ENCODE measurements at places on chromosomes 7 and 10.
A peak's percentile ranks its signal among the peaks of the same experiment; 100 is the strongest.

- no peak for DNase-seq
Measured at GRCh38 chr7:106768324-106768751, 96.7 kb upstream of the PIK3CG start.

DNA sequence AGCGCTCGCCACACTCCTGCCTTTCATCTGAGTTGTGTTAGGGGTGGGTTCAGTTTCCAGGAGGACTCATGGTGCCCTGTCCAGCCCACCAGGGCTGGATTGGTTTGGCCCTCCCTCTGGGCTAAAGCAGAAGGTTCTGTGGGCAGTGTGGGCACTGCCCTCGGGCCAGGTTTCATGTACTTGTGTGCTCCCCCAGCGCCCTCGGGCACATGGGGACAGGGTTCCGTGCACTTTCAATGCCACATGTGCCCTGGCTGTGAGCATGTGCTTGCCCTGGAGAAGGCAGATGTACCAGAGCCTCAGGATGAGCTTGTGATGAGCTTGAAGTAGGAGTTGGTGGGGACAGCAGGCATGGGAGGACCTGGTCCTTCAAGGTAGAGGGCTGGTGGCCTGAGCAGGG lies 35.6 kb upstream of the ZNF716 start:
- no peak for DNase-seq

DNA sequence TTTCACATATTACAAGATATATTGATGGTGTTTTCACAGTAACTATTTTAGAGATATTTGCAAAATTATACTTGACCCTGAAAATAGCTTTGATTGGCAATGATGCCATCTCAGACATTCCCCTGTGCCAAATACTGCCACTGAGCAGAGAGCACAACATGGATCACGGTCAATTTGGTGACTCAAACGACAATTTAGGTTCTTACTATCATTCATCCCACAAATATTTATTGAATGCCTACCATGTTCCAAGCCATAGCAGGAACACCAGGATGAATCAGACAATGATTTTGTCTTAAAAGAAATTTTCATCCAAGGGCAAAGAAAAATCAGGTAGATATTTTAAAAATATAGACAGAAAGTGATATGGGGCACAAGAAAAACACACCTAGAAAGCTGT lies 153.2 kb upstream of the ADO start:
- DNase-seq: no peak

DNA sequence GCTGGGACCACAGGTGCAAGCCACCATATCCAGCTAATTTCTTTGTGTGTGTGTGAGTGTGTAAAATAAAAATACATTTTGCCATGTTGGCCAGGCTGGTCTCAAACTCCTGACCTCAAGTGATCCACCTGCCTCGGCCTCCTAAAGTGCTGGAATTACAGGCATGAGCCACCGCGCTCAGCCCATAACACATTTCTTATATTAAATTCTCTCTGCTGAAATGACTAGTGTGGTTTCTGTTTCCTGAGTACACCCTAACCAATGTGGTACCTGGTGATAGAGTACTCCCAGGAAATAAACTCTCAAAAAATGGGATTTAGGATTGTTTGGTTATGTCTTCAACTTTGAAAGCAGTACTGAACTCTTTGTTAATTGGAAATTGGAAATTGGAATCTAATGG lies 19.4 kb upstream of the FHIP2A start:
- no peak for DNase-seq

GRCh38 chr10:58919927-58920654 lies 256.4 kb upstream of the PHYHIPL start:
- no peak for DNase-seq

GRCh38 chr10:77208684-77209256 lies 428.8 kb downstream of the KCNMA1 start:
- DNase-seq: no peak

GRCh38 chr7:82335927-82336326 lies 107.7 kb downstream of the CACNA2D1 start:
- DNase-seq: peak; percentile 61

GRCh38 chr10:92213049-92213448 lies 77.8 kb downstream of the CPEB3 start:
- DNase-seq: no peak

DNA sequence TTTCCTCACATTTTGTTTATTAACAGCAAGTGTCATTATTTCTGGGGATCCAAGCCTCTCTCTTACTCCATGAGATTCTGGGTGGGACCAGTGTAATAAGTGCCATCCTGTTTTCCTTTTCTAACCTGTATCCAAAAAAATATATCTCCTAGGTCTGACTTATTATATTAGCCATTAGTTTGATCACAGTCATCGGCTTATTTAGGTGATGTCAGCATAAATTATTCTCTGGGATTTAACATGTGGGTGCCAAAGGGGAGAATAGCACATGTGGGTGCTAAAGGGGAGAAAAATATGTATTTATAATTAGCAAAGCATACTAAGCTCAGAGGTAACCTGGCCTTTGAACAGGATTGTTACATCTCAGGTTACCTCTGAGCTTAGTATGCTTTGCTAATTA lies 293.8 kb upstream of the SEMA3D start:
- no peak for DNase-seq

GRCh38 chr7:65251851-65252620 lies 121.6 kb upstream of the ZNF92 start:
- no peak for DNase-seq

DNA sequence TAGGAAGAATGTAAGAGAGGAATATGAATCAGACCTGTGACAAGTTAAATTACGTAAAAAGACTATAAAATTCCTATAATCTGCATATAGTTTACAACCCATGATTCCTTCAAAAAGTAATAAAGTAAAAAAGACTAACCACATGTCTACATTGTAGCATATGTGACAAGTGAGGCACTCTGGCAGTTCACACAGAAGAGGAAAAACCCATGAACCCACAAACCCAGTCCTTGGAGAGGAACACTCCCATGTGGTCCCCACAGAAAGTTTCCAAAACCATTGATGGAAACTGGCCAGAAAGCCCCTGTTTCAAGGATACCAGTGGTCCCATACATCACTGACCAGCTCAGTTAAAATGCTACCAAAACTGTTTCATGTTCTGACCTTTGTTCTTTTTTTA lies 15.7 kb downstream of the KDM7A start:
- DNase-seq: no peak

GRCh38 chr10:79333513-79333912 lies 13.8 kb upstream of the PPIF start:
- DNase-seq: no peak

DNA sequence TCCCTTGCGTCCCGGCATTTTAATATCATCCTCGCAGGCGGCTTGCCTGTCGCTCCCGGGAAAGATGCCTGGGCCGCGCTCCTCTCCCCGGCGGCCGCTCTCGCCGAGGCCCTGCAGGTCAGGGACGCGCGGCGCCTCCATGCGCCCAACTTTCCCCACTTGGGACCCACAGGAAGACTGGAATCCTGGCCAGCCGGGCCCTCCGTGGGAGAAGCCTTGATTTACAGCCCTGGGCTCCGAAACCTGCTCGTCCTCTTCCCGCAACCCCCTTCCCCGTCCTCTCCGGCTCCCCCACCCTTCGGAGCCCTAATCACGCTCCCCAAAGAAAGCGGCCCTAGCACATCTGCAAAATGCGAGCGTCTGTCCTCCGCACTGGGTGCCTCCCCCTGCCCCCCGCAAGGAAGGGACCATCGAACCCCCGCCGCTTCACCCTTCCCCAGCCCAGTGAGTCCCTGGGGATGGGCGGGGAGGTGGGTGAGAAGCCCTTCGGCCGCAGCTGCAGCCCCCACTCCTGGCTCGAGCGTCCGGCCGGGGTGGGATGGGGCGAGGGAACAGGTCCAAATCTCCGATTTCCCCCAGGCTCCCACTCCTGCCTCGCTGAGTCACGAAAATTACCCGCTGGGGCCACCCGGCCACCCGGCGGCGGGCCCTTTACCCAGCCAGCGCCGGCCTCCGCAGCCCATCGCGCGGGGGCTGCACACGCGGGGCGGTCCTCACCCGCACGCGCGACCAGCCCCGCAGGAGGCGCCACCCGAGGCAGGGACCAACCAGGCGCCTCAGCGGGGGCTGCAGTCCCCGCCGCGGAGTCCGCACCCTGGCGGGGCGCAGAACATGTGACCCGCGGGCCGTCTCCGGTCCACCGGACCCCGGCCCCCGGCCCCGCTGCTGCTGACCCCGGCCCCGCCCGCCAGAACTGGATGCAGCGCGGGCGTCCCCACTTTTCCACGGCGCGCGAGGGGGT lies 695 bp downstream of the HSPA12A start:
- DNase-seq: no peak

DNA sequence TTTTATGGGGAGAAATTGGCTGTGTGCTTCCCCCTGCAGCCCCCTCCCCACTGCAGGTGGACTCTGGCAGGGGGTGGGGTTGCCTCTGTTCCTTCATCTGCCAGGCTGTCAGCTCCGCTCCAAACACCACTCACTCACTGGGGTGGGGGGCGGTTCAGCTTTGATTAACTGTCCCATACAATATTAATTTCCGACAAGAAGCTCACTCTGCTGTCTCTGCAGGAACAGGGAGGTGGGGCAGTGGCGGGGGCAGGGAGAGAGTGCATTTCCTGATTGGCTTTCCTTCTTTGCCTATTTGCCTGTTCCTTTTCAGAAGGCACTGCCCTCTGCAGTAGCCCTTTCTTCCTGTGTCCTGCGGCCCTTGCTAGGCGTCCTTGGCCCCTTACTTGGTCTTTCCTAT lies 500.8 kb downstream of the PLXNA4 start:
- no peak for DNase-seq

DNA sequence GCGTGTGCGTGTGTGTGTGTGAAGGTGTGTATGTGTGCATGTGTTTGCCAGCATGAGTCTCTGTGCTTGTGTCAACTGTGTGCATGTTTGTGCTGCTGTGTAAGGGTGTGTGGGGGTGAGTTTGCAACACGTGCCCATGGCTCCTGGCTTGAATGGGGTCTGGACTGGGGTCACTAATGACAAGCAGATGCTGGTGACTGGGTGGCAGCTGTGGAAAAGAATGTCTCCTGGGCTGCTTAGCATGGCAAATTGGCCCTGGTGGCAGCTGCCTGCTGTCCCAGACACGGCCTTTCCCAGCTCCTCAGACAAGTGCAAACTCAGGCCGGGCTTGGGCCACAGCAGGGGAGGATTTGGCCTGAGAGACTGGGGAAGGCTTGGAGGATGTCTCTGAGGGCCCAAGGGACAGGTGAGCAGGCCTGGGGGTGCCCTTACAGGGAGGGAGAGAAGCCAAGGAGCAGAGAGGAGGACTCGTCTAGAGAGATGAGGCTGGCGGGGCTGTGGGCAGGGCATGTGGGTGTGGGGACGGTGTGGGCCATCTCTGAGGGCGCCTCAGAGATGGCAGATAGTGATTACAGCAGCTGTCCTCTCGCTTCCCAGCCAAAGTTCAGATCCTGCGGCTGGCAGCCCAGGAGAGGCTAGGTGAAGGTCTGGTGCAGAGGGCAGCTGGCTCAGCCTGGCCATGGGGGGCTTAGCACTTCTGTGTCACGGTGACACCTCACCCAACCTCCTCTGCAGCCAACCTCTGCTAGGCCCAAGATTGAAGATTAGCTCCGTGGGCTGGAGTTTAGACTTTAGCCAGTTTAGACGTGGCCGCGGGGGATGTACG lies 1.5 kb downstream of the AQP1 start:
- DNase-seq: no peak

GRCh38 chr7:82384051-82384464 lies 59.5 kb downstream of the CACNA2D1 start:
- DNase-seq: no peak

GRCh38 chr7:93921186-93921585 lies 349 bp upstream of the GNG11 start:
- no peak for DNase-seq

DNA sequence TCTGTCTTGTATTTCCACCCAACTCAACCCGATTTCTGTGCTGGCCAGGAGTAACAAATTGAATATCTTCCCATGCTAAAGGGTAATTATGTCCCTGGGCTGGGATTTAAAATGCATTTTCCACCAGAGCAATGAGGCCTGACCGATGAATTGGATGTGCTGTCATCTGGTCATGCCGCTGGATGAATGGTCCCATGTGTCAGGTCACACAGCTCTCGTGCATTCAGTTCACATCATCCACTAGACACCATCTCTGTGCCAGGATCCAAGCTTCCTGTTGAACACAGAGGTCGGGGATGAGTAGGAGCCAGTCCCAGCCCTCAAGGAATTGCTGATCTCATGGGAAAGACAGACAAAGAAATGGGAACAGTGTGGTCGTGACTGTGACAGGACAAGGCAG lies 200.8 kb downstream of the ADRA2A start:
- DNase-seq: no peak

GRCh38 chr10:103544657-103545310 lies 51.3 kb downstream of the NEURL1 start:
- no peak for DNase-seq
